Activated naive CD4-positive, alpha-beta T cell (primary cell): ENCODE measurements at places on chromosomes 16 and 17.

- DNase-seq, result no peak
These were observed 137.0 kb downstream of the TMEM114 start for GRCh38 chr16:8453359-8453758.

GRCh38 chr17:38738007-38738662 is 8.0 kb downstream of the CISD3 start:
- no peak for DNase-seq

DNA sequence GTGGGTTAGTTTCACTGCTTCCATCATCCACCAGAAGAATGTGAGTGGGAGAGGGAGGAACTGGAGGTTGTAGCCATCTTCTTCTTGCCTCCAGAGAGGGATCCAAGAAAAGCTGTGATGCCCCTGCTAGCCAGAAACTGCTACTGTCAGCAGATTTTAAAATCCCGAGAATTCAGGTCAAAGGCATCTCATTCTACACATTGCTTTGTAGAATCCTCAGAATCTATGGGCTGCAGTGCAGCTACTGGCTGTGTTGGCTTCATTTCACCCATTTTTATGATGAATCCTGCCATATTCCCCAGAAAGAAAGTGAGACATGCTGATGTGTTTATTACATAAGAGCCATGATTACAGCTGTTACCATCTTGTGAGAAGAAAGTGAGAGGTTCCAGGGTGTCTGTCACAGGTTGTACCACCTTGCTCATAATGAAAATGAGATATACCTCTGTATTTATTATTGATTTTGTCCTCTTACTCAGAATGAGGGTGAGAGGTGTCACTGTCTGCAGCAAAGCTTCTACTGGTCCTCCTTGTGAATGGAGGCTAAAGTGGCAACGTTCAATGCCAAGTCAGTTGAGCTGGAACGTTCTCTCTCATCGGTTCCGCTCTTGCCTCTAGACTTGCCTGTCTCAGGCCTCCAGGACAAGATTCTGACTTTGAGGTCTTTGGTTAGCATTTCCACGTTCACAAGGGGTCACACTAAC is 50.1 kb upstream of the MYH10 start:
- no peak for DNase-seq

GRCh38 chr17:40032322-40033320 is 17.4 kb downstream of the CSF3 start:
- no peak for DNase-seq
